Activated naive CD8-positive, alpha-beta T cell treated with anti-CD3 and anti-CD28 coated beads for 36 hours (primary cell): ENCODE measurements at places on chromosomes 4 and X. TPM values are rescaled to one million over a fixed set of nuclear protein-coding genes. Genes with fewer than 3 reads are reported as not detected.
A peak's percentile ranks its signal among the peaks of the same experiment; 100 is the strongest.

DNA sequence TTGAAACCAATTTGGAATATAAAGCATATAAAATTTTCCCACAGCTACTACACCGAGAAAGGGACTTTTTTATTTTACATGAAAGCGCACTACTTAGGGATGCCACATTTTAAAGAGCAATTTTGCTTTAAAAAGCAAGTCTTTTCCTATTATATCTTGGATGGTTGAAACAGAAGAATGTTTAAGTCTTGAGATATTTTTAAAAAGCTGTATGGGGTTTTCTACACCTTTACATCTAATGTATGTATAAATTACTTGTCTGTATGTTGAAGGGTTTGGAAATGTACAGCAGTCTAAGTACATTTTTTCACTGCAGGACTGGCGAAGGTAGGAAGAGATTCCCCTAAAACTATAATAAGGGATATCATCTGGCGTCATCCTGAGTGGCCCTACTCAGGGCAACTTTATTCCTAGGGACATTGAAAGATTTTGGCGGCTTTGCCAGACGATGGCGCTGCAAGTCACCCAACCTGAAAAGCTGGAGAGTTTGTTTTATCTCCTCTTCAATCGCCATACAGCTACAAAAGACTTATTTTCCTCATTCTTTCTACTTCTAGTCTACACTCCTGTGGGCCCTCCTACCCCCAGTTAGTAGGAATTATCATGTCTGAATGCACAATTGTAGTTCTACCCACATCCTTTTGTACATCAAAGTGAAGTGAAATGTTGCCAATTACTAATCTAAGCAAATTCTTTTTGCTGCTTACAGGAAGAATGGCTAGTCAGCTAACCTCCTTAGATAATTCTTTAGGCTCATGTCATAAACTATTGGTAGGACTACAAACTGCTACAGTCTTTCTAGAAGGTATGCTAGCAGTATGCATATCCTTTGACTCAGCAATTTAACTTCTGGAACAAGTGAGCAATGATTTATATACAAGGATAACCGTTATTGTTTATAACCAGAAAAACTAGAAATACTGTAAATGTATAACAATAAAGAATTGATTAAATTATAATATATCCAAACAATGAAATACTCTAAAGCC, 782 bp upstream of the NEK1 start:
- H3K27ac ChIP-seq = peak overlapping the region; percentile 98
- no peaks in the 10 kb centered on the region for H3K36me3 ChIP-seq
- H3K4me1 ChIP-seq = peaks cover 39% of the 10 kb centered on the region

DNA sequence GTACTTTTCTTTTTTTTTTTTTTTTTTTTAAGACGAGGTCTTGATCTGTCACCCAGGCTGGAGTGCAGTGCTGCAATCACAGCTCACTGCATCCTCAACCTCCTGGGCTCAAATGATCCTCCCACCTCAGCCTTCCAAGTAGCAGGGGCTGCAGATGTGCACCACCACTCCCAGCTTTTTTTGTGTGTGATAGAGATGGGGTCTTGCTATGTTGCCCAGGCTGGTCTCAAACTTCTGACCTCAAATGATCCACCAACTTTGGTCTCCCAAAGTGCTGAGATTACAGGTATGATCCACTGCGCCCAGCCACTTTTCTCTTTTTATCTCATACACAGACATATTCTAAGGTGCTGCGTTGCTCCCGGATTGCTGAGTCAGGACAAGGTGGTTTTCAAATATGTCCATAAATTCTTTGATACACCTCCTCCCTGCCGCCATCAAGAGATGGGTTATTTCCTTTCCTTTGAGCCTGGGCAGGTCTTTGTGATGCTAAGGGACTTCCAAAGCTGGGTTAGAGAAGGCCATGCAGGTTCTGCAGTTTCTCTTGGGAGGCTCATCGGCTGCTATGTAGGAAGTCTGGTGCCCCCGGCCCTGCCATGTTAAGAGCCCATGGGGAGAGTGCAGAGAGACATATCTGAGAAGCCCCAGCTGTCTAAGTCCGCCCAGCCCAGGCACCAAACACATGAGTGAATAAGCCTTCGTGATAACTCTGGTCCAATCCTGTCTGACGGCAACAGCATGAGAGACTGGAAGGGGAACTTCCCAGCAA, 8.4 kb upstream of the PLA2G12A start:
- H3K36me3 ChIP-seq = no peaks in the 10 kb centered on the region
- peaks cover 4% of the 10 kb centered on the region for H3K27me3 ChIP-seq
- H3K4me3 ChIP-seq = no peak overlapping the region
- no peak overlapping the region for H3K27ac ChIP-seq

- DNase-seq = no peak
- H3K4me1 ChIP-seq = peaks cover 7% of the 10 kb centered on the region
- H3K4me3 ChIP-seq = no peak overlapping the region
- no peaks in the 10 kb centered on the region for H3K27me3 ChIP-seq
- no peaks in the 10 kb centered on the region for H3K36me3 ChIP-seq
- H3K27ac ChIP-seq = no peak overlapping the region
Observed at GRCh38 chrX:132090403-132091159, 37.2 kb downstream of the FRMD7 start.

DNA sequence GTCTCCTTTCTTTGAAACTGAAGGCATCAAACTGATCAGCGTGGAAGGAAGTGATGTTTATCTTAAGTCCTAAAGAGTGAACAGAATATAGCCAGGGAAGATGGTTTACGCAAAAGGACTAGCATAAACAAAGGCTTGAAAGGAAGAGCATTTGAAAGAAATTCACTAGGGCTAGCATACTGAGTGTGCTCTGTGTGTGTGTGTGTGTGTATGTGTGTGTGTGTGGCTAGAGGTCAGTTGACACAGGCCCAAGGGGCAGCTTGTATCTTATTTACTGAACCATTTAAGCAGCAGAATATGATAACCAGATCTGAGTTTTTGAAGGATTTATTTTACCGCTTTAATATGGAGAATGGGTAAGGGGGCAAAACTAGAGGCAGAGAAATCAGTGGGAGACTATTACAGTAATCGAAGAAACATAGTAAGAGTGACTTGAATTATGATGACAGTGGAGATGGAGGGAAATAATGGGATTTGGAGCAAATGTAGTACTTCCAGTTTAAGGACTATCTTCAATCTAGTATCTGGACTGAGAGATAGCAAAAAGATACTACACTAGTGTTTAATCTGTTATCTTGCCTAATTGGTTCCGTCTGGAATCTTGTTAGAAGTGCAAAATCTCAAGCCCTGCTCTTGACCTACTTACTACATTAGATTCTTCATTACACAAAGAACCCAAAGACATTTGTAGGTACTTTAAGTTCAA, 36.9 kb downstream of the CEP44 start:
- no peak overlapping the region for H3K4me3 ChIP-seq
- H3K27me3 ChIP-seq = no peaks in the 10 kb centered on the region
- no peaks in the 10 kb centered on the region for H3K36me3 ChIP-seq
- H3K27ac ChIP-seq = no peak overlapping the region

DNA sequence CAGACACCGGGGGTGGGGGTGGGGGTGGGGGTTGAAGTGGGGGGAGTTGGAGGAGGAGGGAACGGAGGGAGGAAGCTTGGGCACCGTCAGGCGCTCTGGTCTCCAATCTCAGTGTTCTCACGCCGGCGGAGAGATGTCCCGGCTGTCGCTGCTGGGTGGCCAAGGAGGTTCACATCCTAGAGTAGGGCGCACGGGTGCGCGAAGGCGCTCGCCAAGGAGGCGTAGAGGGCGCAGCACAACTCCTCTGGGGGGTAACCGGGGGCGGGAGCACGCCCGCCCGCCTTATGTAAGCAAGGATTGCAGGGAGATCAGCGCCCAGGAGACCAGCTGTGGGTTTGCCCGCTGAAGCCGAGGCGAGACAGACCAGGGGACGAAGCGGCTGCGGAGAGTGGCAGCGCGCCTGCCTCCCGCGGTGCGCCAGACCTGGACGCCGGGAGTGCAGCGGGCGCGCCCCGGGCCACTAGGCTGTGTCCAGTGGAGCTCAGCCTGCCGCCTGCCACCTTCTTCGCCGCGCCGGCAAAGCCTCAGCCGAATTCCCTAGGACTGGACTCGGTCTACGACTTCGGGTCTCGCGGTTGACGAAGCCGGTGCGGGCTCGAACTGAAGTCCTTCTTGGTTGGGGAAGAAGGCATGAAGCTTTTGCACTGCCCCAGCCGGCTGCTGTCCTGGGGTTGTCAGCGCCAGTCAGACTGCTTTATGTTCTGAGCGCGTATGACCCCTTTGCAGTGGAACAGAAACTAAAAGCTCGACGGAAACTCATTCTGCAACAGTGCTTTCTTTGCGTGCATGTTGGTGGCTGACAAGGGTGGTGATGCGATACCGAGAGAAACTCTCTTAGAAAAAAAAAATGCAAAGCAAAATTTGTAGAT, 707 bp upstream of the UNC5C start:
- peaks cover 65% of the 10 kb centered on the region for H3K27me3 ChIP-seq
- peaks cover 22% of the 10 kb centered on the region for H3K4me1 ChIP-seq
- no peak overlapping the region for H3K27ac ChIP-seq
- H3K4me3 ChIP-seq = peak overlapping the region; percentile 79
- H3K36me3 ChIP-seq = no peaks in the 10 kb centered on the region

DNA sequence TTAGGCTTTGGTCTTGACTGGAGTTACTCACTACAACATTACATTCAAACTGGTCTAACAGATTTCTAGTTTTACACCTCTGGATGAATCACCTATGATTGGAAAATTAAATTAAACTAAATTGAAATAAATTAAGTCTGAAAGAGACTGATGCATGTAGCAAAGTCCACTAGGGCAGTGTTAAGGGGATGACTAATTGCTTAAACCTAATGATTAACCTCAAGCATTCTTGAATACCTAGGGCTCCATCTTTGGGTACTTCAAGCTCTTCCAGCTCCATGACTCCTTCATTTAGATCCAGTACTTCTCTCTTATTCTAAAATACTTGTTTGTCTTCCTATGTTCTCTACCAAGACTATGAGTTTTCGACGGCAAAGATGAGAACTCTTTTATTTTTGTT, 86.8 kb downstream of the SH2D1A start:
- no peak for DNase-seq
- no peak overlapping the region for H3K27ac ChIP-seq
- no peaks in the 10 kb centered on the region for H3K4me1 ChIP-seq
- H3K27me3 ChIP-seq = no peaks in the 10 kb centered on the region
- H3K4me3 ChIP-seq = no peak overlapping the region

DNA sequence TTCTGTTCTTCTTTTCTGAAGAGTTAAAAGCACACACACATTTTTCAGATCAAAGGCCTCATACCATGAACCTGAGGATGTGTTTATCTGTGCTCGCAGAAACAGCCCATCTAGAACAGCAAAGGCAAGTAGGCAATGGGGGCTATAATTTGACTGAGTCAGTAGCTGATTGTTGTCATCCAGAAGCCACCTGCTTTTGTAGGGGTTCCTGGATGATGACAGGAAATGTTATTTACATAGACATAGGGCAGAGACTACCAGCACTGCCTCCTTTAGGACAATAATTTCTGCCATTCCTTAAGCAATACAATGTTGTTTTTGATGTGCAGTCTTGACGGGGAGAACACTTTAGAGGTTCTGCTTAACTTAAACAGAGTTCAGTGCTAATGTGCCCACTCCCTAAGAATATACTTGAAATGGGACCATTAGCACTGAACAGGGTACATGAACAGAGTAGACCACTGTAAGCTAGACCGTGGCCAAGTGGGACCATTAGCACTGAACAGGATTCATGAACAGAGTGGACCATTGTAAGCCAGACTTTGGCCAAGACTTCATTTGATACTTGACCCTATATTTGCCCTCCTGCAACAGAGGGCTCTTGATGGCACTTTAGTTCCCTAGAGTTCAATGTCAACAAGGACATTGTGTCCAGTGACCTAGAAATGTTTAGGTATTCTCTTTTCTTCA, 42.8 kb upstream of the CCSER1 start:
- no peaks in the 10 kb centered on the region for H3K27me3 ChIP-seq
- H3K36me3 ChIP-seq = no peaks in the 10 kb centered on the region
- H3K4me3 ChIP-seq = no peak overlapping the region

DNA sequence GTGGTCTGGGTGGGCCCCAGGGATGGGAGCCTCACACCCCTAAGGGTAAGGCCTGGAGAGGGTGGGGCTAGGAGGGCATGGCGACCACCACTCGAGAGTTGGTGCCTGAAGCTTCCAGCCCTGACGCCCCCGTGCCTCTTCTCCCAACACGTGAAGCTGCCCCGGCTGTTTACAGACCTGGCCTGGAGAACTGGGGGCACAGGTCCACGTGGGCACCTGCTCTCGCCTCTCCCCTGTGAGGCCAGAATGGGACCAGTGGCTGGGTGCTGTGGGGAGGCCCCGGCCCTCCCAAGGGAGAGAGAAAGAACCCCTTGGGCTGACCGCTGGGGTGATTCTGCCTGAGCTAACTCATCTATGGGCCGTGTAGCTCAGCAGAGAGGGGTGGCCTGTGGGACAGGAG, 15.5 kb downstream of the NAT8L start:
- no peak overlapping the region for H3K27ac ChIP-seq
- DNase-seq = no peak
- peaks cover 2% of the 10 kb centered on the region for H3K4me1 ChIP-seq
- no peaks in the 10 kb centered on the region for H3K27me3 ChIP-seq

The CXCL3 gene
- total RNA-seq = not detected

The CDKL2 gene
- 0.84 TPM for total RNA-seq

The GAGE13 gene
- total RNA-seq = not detected

The SPANXA2 gene
- not detected for total RNA-seq

The REPS2 gene
- total RNA-seq = not detected

The BEX1 gene
- total RNA-seq = 1.8 TPM
